GM04504 (cell line): ENCODE measurements at places on chromosomes 6 and 20.

DNA sequence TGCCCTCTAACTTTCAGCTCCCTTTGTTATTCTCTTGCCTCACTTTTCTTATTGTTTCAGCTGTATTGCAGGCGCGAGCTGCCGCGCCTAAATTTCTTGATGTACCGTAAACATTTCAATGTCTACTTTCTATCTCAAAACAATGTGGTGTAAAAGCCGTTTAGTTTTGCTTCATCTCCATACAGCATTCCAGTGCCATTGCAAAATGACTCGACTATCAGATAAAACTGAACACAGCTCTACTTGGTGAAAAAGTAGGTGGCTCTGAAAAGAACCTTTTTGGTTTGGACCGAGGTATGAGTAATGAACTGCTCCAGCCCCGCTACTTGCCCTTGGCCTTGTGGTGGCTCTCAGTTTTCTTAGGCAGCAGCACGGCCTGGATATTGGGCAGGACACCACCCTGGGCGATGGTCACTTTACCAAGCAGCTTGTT, 74.6 kb downstream of the OR2B2 start:
- no peak for DNase-seq

DNA sequence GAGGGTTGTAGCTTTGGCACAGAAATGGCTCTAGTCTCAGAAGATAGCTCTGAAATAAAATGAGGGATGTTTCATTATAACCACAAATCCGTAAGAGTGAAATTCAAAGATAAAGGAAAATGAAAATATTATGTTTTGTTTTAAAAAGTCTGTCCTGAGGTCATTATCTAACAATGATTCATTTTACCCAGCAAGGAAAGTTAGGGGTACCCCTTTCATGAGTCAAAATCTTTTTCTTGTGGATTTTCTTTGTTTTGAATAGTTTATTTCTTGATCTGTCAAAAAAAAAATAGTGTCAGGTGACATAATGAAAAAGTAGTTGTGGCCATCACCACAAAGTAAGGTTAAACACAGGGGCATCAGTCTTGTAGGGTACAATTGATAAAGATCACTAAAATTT, 59.7 kb upstream of the MYB start:
- DNase-seq: no peak

DNA sequence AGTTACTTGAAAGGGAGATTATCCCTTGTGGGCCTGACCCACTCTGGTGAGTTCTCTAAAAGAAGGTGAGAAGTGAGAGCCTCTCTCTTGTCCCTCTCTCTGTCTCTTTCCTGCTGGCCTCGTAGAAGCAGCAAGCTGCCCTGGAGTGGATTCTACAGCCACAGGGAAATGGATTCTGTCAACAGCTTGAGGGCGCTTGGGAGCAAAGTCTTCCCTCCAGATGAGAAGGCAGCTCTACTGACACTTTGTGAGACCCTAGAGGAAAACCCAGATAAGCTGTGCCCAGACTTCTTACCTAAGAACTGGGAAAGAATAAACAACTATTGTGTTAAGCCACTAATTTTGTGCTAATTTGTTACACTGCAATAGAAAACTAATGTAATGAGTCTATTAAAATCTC, 39.9 kb downstream of the ANKRD60 start:
- no peak for DNase-seq

DNA sequence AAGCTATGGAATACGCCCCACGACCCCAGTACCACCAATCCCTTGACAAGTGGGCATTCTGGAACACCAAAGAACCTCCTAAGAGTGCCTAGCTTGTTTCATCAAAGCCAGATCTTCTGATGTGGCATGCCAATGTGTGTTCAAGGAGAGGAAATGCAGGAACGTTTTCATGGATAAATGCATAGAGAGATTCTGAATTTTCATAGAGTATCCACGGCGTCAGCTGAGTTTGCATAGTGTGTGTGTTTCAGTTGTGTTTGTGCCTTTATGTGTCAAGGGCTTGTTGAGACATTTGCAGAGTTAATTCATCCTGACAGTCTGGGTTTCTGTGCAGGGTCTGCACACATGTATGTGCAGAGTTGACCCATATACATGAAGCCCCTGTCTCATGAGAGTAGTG, 172.7 kb upstream of the LRFN2 start:
- no peak for DNase-seq
